Adipocyte (in vitro differentiated cells): ENCODE measurements at places on chromosomes 1 and 21.

DNA sequence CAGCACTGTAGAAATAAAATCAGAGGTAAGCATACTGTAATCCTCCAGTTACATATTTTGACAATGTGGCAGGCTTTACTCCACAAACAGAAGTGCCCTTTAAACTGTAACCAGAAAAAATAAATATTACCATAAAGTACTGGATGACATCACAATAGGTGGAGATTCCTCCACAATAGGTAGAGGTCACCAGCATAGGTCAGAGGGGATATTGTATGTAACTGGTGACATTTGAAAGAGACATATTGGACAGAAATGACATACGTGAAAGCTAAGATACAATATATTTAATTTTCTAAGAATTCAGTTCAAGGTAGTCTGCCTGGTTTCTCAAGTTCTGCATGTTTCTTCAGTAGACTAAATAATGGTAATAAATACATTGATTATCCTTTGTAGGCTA is at the start of gene ASB17:
ASB17 (minus strand) TSS at position 101 of the 400 bp plus-strand sequence. CDS start 113 bp downstream, outside the sequence.
- DNase-seq = no peak

GRCh38 chr1:168243198-168243597 is 17.4 kb downstream of the SFT2D2 start:
- DNase-seq = no peak

DNA sequence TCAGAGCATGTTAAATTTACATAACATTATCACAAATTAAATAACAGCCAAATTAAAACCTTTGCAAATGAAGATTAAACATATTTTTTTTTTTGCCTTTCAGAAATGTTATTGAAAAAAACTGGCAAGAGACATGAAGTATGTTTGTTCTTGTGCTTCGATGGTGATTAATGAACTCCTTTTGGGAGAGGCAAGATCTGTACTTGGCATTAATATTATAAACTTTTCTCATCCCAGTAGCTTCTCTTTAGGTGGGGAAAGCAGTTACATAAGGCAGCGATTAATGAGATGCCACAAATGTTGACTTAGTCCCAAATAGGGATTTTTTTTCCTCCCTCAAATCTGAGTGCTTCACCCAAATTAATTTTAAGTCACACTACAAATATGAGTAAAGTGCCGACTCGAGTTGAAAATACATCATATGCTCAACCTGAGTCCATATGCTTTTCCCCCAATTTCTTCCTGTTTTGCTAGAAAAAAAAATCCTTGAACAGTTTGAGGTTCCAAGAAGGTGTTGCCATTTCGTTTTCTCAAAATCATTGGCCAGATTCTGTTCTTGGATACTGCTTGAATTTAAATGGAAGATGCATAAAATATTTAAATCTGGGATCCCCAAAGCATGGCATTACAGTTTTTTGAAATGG is 294.5 kb downstream of the VAV3 start:
- DNase-seq = no peak

DNA sequence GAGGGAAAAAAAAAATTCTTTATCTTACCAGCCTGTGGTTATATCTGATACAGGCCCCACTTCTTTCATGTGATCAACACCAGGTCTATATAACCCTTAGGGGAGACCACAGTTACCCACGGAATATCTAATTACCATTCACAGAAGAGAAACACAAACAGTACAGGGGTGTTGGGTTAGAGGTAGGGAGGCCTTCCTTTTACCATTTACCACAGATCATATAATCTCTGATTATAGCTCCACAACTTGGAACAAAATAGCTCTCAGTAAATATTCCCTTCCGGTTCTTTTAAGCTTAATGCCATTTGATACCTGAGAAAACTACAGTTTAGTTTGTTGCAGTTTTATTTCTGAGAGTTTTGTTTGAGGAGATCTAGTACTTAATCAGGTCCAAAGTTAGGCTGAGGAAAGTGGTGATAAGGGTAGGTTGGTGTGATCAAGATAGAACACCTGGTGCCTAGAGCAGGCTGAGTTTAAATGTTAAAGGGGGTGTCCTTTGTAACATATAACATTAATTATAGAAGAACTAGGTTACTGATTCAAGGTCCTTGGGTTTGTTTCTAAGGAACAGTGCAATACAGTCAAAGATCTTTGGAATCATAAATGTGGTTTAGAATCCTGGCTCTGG is 14.1 kb downstream of the EPB41 start:
- no peak for DNase-seq

GRCh38 chr21:17351766-17352165 is 161.1 kb upstream of the CXADR start:
- no peak for DNase-seq

DNA sequence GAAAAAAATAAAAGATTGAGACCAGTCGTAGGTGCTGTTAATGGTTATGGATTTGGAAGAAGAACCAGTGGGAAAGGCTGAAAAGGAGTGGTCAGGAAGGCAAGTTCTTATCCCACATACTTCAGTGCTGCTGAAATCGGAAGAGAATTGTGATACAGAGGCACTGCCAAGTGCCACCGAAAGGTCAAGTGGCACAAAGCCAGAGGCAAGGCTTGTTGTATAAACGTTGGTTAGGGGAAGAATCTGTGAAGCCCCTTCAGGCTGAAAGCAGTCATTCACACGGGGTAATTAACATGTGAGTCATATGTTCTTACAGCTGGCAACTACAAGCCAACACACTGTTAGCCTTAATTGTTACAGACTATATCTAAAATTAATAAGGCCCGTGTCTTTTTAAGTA is 48.8 kb downstream of the ZBTB40 start:
- peak; percentile 64 for DNase-seq

- peak; percentile 32 for DNase-seq
Observed at GRCh38 chr1:53203466-53203865, 6.8 kb downstream of the CPT2 start.

GRCh38 chr1:203306965-203307541 is 1.7 kb downstream of the BTG2 start:
- no peak for DNase-seq

GRCh38 chr1:92902406-92902744 is 58.9 kb downstream of the DIPK1A start:
- DNase-seq = no peak

GRCh38 chr1:179493323-179493722 is 82.4 kb downstream of the NPHS2 start:
- peak; percentile 14 for DNase-seq

- DNase-seq = no peak
Observed at GRCh38 chr1:17061892-17062291, 8.1 kb upstream of the SDHB start.

DNA sequence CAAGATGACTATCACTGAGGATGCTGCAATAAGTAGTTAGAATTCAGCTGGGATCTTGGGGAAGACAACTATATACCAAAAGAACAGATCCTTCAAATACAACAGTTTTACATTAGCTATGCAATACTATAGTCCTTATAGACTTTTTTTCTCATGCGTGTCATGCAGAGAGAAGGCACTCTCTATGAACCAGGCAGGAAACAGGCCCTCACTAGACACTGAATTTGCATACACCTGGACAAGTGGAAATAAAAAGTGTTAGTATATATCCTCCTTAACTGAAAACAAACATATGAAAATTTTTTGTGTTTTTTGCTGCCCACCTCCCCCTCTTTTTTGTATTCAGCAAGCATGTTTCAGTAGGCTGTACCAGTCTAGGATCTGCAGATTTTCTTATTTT is 29.9 kb downstream of the TMCO1 start:
- no peak for DNase-seq

DNA sequence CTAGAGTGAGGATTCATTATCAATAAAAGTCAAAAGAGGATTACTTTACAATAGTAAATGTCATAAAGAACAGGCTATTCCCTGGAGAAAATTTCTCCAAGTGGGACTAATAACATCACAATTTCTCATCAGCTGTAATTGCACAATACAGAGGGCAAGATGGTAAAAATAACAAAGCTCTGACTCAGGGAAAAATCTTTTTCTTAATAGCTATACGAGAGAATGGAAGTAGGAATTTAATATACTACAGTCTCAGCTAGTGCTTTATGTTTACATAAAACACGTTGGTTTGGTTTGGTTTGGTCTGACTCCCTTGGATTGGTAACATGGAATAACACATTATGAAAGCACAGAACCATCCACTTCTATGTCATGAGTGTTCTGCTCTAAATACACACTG is 397.6 kb downstream of the LRRIQ3 start:
- peak; percentile 75 for DNase-seq

DNA sequence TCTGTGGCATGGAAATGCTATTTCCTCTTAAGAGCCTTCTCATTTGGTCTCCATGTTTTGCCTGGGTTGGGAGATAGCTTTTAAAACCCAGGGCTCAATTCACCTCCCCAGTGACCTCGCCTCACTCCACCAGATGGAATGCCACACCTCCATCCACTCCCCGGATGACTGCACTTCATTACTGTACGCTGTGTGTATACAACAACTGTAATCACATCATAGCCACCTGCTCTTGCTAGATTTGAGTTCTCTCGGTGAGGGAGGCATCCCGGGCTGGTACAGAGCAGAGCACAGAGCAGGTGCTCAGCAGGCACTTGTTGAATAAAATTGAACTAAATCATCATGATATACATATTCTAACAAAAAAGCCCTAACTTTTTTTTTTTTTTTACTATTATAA is 26.0 kb downstream of the SDE2 start:
- DNase-seq = no peak

DNA sequence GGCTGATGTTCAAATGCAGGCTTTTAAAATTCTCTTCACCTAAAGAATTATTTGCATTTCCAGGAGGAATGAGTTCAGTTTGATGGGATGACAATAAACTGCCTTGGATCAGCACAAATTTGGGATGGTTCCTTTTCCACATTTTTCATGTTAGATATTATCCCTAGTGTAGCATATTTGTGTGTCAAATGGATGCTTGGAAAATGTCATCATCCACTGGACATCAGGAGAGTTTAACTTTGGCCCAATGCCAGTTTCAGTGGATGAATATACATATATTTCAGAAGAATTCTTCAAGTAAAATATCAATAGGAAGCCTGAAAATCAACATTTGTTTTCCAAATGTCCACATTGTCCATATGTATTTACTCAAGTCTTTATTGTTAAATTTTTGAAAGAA is 116.5 kb upstream of the COL24A1 start:
- DNase-seq = no peak
